ENCODE measurements at places on chromosomes 5 and 9.

GRCh38 chr9:99666571-99666970 lies 155.1 kb upstream of the NR4A3 start:
- DNase-seq = no peak

- DNase-seq = no peak
These were observed 290.2 kb upstream of the MAP3K1 start for GRCh38 chr5:56525113-56525512.

- no peak for DNase-seq
These were observed 32.0 kb upstream of the DMRT2 start for GRCh38 chr9:1018121-1018520.

GRCh38 chr9:38384990-38385848 lies 7.3 kb upstream of the ALDH1B1 start:
- DNase-seq = no peak

DNA sequence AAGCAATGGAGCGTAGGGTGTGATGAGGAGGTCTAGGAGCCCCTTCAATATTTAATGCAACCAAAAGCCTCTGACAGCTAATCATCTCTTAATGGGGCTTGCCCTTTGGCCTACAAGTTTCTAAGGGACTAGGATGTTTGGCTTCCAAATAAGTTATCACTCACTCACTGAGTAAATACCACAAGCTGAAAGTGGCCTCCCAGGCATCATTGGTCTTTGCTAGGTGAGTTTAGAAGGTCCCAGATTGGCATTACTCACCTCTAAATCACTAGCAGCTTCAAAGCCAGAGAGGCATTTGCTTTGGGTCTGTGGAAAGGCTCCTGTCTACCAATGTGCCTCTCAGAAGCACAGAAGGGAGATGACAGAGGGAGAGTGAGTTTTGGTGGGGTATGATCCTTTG lies 344.2 kb downstream of the NTRK2 start:
- DNase-seq = no peak

DNA sequence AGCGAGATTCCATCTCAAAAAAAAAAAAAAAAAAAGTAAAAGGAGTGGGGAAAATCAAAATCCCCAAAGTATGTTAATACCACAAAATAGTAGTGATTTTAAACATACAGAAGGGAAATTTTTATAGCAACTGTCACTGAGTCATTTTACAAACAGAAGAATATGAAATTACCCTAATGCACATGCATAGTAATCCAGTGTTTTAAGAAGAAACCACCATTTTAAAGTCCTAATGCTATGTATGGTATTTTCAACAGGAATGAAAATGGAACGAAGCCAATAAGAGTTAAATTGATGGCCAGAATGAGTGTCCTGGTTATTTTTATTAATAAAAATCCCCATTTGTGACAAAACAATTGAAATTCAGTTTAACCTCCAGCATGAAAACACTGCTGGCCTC lies 26.7 kb upstream of the NXNL2 start:
- DNase-seq = no peak

GRCh38 chr9:79447762-79448161 lies 124.0 kb upstream of the TLE4 start:
- no peak for DNase-seq

GRCh38 chr5:143931476-143931875 lies 119.5 kb downstream of the HMHB1 start:
- peak; percentile 16 for DNase-seq

GRCh38 chr5:141742866-141743851 lies 61.1 kb upstream of the ARAP3 start:
- DNase-seq = no peak

GRCh38 chr9:110337727-110338126 lies at the start of gene TXNDC8:
TSS of gene TXNDC8 (minus strand) at chr9:110337863.
- no peak for DNase-seq

DNA sequence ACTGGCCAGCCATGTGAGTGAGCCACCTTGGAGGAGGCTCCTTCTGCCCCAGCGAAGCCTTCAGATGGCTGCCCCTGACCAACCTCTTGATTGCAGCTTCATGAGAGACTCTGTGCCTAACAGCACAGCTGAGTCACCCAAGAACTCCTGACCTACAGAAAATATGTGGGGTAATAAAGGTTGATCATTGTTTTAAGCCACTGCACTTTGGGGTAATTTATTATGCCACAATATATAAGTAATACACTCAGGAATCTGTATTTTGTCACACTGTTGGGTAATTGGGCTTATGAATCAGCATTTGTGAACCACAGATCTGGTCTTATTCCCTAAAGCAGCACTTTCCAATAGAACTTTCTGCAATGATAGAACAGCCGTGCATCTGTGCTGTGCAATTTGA lies 24.4 kb upstream of the VDAC1 start:
- no peak for DNase-seq

GRCh38 chr9:96467784-96468183 lies 17.8 kb downstream of the HABP4 start:
- no peak for DNase-seq

- no peak for DNase-seq
These were observed 23.0 kb upstream of the LHFPL2 start for GRCh38 chr5:78671609-78672008.

DNA sequence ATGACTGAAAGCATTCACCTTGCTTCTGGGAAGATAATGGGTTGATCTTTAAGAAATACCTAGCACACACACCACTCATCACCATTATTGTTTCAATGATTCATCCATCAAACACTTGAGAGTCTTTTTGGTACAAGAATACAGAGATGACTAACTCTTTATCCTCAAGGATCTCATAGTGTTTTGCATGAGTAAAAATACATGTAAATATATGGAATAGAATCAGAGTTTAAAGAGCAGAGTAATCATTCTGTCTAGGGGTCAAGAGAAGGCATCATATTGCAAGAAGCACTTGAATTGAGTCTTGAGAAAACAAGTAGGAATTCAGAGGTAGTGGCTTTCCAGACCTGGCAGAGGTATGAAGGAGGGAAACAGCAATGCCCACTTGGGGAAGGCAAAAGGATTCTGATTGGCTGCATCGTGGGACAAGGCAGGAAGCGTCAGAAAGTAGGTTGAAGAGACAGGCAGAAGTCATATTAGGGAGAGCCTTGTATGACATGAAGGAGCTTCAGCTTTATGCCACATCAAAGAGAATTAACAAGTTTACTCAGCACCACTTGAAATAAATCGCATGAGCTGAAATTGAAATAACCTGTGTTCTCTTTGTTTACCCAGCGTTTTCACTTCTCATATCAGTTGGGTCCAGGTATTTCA lies 542.5 kb downstream of the TLE1 start:
- DNase-seq = no peak

DNA sequence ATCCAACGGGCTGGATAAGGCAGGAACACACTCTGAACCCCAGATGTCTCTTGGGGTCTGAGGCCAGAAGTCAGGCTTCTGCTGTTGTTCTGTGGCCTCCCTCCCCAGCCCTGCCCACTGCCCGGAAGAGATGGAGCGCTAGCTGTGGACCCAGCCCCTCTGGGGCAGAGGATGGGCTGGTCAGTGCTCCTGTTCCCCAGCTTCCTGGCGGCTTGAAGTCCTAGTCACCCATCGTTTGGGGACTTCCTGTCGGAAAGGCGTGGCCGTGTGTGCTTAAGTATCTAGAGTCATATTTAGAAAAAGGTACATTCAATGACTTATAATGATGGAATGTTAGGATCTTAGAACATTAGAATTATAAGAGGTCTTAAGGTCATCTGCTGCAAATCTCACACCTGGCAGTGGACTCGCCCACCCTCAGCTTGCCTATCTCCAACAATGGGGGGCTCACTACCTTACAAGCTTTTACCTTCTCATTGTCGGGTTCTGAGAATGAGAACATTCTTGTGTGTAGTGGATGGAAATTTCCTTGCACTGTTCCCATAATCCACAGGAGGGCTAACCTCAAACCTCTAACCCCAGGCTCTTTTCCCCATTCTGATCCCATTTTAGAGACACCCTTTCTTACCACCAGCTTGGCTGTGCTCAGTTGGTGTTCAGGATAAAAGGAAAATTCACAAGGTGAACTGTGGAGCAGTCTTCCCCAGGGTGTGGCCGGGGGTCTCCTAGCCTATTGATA lies 13.4 kb upstream of the AIF1L start:
- no peak for DNase-seq

DNA sequence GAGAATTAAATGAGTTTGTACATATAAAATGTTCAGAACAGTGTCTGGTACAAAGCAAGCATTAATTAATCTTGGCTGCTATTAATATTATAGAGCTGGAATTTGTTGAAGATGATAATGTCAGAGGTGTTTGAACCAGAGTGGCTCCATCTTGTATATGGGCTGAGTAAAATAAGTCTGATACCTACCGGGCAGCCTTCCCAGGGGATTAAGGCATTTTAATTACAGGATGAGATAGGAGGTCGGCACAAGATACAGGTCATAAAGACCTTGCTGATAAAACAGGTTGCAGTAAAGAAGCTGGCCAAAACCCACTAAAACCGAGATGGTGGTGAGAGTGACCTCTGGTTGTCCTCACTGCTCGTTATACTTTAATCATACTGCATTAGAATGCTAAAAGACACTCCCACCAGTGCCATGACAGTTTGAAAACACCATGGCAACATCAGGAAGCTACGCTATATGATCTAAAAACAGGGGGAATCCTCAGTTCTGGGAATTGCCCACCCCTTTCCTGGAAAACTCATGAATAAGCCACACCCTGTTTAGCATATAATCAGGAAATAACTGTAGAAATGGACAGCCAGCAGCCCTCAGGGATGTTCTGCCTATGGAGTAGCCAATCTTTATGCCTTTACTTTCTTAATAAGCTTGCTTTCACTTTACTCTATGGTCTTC lies 90.2 kb downstream of the PLK2 start:
- no peak for DNase-seq

DNA sequence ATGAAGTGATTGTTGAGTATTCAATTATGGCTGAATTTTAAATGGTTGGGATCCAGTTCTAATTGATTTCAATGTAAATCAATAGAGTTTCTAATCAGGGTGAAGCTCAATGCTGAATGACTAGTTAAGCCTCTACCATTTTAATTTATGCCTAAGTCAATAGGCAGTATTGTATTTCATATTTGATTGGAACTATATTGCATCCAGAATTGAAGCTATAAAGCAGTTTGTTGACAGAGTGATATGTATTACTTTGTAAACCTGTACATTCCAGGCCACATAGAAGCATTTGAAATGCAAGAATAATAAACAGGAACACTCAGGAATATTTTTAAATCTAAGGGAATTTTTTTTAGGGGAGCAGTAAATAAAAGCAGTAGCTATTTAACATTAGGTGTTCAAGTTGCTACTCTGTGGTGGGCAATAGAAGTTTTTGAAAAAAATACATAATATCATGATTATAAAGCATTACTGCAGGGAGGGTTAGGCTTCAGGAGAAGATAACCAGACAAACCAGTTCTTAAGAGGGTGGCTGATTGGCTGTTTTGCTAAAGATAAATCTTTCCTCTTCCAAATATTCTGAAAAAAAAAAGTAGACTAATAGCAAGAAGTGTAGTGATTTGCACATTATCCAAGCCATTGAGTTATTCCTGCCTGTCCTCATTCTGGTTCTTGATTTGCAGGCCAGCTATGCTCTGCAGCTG lies 492.0 kb upstream of the MEF2C start:
- no peak for DNase-seq

DNA sequence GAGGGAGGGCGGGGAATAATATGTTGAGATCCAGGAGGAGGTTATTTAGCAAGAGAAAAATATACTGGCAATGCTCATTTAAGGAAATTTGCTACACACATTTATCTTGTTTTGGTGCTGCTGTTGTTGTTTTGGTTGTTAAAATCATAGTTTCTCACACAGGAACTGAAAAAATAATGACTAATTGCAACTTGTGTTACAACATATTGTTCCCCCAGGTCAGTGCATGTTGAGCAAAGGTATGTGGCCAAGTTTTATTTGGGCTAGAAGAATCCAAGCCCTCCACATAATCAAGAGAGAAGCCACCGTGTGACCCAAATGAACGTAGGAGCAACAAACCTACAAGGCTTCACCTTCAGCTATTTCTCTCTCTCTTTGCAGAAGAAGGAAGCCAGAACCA lies 220.3 kb upstream of the DAPK1 start:
- no peak for DNase-seq

DNA sequence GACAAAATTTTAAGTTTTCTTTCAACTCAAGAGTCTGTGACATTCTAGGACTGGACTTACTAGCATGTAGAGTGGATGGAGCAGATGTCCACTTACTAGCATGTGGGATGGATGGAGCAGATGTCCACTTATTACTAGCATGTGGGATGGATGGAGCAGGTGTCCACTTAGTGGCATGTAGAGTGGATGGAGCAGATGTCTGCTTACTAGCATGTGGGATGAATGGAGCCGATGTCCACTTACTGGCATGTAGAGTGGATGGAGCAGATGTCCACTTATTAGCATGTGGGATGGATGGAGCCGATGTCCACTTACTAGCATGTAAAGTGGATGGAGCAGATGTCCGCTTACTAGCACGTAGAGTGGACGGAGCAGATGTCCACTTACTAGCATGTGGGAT lies 2.4 kb downstream of the SLC36A1 start:
- no peak for DNase-seq

- DNase-seq = no peak
These were observed 114.7 kb upstream of the TXNDC8 start for GRCh38 chr9:110452227-110452801.

DNA sequence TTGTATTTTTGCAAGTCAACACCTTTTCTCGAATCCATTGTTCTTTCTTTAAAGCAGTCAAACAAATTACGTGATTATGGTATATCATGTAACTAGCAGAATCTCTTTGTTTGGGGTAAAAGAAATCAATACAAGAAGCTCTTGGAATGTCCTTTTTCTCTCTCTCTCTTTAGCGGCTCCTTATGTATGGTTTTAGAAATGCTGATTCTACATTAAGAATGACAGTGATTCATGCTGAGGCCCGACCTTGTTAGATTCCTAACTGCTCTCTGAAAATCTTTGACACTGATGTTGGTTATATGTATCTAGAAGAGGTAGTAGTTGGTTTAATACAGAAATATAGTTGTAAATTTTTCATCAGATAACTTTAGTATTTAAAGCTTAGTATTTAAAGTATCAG lies 76.4 kb downstream of the SNX24 start:
- DNase-seq = no peak

DNA sequence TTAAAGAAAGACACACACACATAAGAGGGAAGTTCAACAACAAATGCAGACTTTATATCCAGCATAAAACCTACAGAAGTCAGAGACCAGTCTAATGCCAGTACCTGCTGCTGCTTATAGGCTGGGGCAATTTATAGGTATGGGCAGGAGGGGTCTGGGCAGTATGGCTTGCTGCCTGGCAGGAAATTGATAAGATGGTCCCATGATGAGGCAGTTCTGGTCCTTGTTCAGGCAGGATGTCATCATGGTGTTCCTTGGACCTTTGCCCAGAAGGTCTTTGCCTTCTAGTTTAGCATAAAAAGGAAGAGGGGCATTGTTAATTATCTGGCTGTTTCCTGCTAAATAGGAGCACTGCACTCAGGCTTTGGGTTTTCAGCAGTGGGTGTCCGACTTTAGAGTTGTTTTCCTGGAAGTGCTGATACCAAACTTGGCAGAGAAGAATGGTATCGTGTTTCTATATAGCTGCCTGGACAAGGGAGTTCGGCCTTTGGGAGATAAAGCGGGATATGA lies 10.4 kb upstream of the PDCD1LG2 start:
- DNase-seq = no peak

All from putamen (tissue), 1 donor.